ENCODE measurements at places on chromosomes 3 and 15.

- no peak for DNase-seq
Measured at GRCh38 chr3:42804831-42805132, 492 bp upstream of the HIGD1A start.

GRCh38 chr15:63765338-63765737, 68.4 kb downstream of the HERC1 start:
- DNase-seq, result no peak

GRCh38 chr3:30686176-30686575, 79.8 kb downstream of the TGFBR2 start:
- DNase-seq, result no peak

GRCh38 chr3:127425505-127426443, 137.9 kb upstream of the PRR20G start:
- DNase-seq, result no peak

DNA sequence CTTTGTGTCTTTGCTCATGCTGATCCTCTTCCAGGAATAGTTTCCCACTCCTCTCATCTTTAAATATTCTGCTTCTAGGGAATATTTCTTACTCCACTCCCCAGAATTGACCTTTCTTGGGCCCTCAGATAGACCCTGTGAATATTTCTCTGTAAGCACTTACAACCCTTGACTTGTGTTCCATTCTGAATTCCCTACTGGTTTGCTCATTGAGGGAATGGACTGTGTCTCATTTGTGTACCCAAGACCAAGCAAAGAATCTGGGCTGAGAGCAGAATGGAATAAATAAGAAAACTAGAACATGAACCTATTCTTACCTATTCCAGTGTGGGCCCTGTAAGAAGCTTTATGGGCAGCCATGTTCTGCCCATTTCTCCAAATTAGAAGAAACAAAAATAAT, 72.7 kb upstream of the TSPAN3 start:
- no peak for DNase-seq

GRCh38 chr15:41494922-41495735, 1.5 kb downstream of the ITPKA start:
- no peak for DNase-seq

DNA sequence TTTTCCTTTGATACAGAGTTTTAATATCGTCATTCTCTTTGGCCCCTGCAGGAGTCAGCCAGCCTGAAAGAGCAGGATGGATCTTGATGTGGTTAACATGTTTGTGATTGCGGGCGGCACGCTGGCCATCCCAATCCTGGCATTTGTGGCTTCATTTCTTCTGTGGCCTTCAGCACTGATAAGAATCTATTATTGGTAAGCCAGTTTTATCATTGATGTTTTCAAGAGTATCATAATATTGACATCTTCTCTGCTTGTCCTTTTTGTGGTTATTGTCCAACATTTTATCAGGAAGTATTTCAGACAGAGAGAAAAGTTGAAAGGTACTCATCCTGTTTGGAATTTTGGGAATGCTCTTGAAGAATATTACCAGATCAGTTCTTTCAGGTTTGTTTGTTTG, 18.9 kb downstream of the ABHD6 start:
- no peak for DNase-seq

- DNase-seq, result no peak
Measured at GRCh38 chr3:5020242-5020722, 41.0 kb downstream of the BHLHE40 start.

DNA sequence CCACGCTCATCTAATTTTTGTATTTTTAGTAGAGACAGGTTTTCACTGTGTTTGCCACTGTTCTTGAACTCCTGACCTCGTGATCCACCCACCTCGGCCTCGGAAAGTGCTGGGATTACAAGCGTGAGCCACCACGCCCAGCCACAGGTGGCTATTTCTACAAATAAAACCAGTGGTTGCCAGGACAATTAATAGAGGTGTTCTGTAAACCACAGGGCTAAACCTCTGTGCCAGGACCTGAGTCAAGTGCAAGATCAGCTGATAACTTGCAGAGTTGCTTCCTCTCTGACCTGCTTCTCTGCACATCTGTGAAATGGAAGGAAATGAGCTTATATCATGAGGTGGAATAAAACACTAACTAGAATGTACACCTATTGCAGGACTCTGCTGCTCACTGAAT, 72.8 kb downstream of the CD200R1L start:
- DNase-seq, result no peak

GRCh38 chr3:64651303-64651702, 36.5 kb downstream of the ADAMTS9 start:
- DNase-seq, result no peak

DNA sequence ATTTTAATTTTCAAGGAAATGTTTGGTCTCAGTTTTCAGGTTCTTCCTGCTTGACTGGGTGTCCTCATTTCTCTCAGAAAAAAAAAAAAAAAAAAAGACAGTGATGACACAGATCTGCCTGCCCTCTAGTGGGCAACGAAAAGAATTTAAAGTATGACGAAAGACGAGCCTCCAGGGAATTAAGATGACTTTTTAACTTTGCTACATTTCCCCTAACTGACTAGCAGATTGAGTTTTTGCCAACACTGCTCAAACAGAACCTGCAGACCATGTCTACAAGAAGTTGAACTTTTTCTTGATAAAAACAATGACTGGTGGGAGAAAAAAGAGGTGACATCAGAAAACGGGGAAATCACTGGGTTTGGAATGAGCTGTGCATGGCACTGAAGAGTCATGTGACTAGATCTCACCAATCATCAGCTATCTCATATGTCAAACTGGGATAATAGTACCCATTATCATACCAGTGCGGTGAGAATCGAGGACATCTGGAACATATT, 40.8 kb downstream of the EOMES start:
- DNase-seq, result peak; percentile 68

GRCh38 chr15:71105444-71105843, 9.8 kb upstream of the THSD4 start:
- no peak for DNase-seq

DNA sequence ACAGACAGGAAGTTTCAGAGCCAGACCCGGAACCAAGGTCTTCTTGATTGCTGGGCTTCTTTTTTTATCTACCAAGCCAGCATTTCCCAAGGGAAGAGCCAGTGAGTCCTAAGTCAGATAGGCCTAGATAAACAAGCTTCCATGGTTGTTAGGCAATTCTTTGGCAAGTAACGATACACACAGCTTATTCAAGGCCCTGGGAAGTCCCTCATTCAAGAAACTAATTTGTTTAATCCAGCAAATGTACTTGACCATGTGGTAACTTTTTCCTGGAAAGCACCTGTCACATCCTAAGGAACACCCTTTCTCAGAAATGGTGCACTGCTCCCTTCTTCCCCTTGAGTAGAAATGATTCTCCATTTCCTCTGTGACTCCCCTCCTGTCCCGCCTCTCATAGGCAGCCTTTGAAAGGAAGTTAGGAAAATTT, 209.9 kb downstream of the ITPR1 start:
- DNase-seq, result no peak

GRCh38 chr3:46508850-46509591, 11.2 kb downstream of the RTP3 start:
- no peak for DNase-seq

- DNase-seq, result no peak
Measured at GRCh38 chr3:193730511-193730910, 137.5 kb downstream of the OPA1 start.

GRCh38 chr3:152211655-152212054, 57.1 kb upstream of the MBNL1 start:
- no peak for DNase-seq

DNA sequence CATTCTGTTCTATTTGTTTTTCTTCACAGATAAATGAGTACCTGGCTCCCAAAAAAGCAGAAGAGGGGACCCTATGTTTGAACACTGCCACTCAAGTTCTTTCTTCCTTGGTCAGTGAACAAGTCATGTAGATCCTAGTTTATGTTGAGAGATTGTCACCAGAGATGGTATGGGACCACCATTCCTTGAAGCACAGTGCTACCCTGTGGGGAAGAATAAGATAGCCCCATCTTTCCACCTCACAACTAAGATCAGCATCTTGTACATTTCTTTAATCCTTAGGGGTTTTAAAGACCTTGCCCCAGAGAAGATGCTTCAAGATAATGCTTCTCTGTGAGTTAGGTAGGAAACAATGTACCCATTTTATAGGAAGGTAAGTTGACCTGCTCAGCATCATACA, 233.5 kb upstream of the WNT5A start:
- peak; percentile 27 for DNase-seq

DNA sequence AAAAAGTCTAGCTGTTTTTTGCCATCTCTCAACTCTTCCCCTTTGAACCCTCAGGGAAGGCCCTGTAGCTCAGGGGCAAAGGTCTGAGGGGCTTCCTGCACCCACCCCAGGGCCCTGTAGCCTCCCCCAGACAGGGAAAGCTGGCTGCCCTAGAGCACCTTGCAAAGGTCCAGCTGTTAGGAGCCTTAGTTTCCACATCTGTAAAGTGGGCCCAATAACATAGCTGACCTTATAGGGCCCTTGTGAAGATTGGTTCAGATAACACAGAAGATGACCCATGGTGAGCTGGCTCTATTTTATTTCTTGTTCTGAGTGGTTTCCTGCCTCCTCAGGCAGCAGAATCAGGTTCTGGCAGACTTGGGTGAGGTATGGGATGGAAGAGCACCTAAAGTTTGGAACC, 55.2 kb upstream of the SMAD6 start:
- DNase-seq, result no peak

- DNase-seq, result no peak
Measured at GRCh38 chr3:121488628-121489027, 57.2 kb downstream of the POLQ start.

DNA sequence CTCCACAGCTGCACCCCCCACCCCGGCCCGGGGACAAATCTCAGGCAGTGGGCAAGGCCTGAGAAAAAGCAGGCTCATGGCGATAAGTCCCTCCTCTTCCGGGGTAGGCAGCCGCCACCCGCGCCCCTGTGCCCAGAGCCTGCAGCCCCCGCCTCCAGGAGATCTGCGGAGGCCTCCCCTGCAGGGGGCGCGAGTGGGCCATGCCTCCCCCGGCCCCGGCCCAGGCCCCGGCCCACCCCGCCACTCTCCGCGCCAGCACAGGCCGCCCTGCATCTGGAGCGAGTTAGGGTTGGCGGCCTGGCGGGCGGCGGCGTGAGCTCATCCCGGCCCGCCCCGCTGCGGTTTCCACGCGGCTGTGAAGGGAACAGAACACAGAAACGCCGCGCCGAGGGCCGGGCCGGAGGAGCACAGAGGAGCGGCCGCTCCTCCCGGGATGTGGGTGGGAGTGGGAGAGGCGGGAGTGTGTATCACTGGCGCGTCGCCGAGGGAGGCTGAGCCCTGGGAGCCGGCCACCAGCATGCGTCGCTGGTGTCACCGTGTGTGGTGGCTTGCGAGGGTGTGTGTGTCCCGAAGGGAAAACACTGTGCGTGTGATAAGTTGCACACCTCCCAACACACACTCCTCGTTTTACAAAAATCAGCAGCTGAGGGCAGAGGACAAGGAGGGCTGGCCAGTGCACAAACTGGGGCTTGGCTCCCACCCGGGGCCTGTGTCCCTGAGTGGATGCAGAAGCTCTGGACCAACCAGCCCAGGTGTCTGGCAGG, 17.2 kb downstream of the MYL3 start:
- DNase-seq, result peak; percentile 40

- peak; percentile 71 for DNase-seq
Measured at GRCh38 chr15:51097553-51098330, 3.0 kb upstream of the TNFAIP8L3 start.

DNA sequence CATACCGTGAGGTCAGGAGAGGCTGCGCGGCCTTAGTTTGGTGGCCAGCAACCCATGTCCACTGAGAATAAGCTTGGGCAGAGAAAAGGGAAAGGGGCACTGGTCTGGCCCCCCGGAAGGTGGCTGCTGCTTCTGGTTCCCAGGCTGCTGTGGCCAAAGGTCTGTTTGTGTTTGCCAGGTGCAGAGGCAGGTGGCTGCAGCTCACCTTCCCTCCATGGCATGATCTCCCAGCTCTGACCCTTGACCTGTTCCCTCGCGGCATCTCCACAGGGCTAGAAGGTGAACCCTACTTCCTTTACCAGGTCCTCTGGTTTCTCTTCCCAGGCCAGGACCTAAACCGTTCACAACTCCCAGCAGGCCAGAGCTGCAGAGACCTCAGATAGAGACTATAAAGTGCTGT, 13.8 kb downstream of the VPS18 start:
- no peak for DNase-seq

- DNase-seq, result peak; percentile 36
Measured at GRCh38 chr15:90300988-90301706, 35.7 kb downstream of the NGRN start.

DNA sequence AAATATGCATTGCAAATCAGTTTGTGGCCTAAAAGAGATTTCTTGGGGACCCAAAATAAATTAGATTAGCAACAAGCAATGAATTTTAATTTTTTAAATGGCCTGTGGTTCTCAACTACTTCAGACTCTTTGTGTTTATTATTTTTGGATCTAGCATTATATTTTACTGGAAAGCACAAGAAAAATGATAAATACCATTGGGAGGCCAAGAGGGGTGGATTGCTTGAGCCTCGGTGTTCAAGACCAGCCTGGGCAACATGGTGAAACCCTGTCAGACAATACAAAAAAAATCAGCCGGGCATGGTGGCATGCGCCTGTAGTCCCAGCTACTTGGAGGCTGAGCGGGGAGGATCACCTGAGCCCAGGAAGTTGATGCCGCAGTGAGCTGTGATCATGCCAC, 13.6 kb downstream of the LACTB start:
- DNase-seq, result no peak

DNA sequence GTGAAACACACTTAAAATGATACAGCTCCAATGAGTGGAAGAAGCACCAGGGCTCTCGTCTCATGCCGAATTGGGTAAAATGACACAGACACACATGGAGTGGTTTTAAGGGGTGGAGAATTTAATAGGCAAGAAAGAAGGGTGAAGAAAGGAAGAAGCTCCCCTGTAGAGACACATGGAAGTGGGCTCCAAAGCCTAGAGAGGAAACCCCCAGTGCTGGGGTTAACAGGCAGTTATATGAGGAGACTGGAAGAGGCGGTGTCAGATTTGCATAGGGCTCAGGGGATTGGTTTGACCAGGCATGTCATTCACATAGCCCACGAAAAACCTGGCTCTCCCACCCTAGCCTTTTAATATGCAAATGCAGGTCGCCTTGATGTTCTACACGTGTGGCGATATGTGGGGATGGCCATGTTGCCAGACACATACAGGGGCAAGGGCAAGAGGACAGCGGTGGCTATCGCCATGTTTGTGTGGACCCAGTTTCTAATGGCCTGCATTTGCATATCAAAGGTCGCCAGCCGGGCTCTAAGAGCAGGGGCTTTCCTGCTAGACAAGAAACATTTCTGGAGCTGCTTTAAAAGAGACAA, 1.9 kb upstream of the DPH6 start:
- no peak for DNase-seq
